ENCODE measurements at places on chromosomes 16 and 17.

GRCh38 chr17:29433541-29433940 is 43.4 kb downstream of the TAOK1 start:
- DNase-seq: no peak

DNA sequence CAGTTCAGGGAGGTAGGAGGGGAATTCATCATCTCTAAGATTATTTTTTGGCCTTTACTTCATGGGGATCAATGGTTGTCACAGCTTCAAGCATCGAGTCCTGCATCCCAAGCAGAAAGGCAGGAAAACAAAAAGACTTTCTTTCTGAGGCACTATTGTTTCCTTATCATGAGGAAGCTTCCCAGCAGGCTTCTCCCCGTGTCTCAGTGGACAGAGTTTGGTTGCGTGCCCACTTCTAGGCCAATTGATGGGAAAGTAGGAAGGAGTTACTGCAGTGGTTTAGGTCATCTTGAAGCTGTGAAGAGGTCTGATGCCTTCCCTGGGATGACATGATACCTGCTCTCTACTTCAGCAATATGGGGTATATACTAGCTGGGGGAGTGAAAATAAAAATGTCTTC is 175.3 kb upstream of the CDH13 start:
- DNase-seq: no peak

DNA sequence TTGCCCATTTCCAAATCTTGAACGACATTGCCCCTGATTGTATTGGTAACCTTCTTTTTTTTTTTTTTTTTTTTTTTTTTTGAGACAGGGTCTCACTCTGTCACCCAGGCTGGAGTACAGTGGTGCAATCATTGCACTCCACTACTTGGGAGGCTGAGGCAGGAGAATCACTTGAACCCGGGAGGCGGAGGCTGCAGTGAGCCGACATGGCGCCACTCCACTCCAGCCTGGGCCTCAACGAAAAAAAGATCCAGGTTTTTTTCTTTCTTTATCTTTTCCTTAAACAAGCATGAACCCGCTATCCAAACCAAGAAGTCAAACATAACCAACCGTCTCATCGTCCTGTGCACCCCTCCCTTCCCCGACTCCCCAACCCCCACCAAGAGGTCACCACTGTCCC is 47.6 kb upstream of the RPH3AL start:
- no peak for DNase-seq

DNA sequence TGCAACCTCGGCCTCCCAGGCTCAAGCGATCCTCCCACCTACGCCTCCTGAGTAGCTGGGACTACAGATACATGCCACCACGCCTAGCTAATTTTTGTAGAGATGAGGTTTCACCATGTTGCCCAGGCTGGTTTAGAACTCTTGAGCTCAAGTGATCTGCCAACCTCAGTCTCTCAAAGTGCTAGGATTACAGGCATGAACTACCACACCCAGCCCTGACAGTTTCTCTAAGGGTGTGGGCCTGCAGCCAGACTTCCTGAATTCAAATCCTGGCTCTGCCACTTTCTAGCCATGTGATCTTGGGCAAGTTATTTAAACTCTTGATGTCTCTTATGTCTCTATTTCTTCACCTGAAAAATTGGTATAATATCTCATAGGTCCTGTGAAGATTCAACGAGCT is 5.6 kb downstream of the CUEDC1 start:
- DNase-seq: no peak

GRCh38 chr16:71498031-71498430 is 8.9 kb upstream of the ZNF19 start:
- no peak for DNase-seq

DNA sequence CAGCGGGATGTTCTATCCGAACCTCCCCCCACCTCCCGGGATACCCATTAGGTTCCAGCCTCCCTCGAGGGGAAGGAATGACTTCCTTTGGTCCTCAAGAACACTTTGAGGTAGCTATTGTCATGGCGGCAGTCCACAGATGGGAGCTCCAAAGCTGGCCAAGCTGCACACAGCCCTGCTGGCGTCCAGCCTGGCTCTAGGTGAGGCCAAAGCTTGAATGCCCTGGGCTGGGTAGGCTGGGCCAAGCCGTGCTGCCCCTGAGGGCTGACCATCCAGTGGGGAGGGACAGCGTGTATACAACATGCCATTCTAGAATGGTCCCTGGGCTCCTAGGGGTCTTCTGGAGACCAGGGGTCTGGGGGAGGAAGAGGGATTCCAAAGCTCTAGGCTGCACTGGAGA is 43.5 kb downstream of the PEMT start:
- no peak for DNase-seq

DNA sequence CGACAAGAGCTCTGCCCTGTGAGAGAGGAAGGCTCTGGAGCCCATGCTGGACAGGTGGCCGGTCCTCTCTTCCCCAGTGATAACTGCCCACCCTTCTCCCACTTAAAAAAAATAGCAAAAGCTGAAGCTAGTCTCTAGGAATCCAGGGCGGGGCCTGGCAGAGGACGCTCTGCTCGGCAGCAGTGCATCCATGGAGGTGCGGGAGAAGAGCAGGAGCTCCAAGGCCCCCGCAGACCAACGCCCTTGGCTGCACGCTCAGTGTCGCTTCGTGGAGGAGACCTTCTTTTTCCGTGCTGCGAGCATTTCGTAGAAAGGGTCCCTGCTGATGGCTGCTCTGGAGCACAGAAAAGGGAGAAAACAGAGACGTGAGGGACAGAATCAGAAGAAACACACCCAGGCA is 98.6 kb upstream of the DNAH17 start:
- DNase-seq: no peak

DNA sequence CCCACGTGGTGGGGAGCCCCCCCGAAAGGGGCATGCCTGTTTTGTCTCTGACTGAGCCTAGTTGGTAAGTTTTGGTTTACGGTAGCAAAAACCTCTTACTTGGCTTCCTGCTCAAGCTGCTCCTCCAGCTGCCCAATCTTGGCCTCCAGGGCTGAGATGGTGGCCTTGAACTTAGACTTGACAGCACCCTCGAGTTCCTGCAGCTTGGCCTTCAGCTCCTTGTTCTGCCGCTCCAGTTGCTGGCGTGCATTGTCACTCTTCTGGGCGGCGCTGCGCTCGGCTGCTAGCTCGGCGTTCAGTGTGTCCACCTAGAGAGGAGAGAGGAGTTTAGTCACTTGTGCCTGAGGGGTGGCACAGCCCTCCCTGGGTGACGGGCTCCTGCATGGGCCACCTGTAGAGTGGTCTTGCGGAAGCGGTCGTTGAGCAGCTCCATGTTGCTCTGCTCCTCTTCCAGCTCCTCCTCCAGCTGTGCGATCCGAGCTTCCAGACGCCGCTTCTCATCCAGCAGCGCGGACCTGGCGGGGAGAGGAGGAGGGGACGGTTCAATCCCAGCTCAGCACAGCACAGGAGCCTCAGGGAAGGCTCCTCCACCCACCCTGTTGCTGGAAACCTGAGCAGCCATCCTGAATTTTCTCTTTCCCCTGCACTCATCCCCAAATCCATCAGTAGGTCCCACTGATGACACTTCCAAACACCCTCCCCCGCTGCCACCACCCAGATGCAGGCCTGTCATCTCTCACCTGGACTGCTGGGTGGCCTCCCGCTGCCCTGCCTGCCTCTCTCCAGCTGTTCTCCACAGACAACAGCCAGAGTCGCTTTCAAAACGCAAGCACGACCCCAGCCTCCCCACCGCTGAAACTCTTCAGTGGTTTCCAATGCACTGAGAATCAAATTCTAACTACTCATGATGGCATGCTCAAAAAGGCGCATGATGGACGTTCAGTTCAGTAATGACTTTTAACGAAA is 44.6 kb downstream of the NDEL1 start:
- DNase-seq: no peak

DNA sequence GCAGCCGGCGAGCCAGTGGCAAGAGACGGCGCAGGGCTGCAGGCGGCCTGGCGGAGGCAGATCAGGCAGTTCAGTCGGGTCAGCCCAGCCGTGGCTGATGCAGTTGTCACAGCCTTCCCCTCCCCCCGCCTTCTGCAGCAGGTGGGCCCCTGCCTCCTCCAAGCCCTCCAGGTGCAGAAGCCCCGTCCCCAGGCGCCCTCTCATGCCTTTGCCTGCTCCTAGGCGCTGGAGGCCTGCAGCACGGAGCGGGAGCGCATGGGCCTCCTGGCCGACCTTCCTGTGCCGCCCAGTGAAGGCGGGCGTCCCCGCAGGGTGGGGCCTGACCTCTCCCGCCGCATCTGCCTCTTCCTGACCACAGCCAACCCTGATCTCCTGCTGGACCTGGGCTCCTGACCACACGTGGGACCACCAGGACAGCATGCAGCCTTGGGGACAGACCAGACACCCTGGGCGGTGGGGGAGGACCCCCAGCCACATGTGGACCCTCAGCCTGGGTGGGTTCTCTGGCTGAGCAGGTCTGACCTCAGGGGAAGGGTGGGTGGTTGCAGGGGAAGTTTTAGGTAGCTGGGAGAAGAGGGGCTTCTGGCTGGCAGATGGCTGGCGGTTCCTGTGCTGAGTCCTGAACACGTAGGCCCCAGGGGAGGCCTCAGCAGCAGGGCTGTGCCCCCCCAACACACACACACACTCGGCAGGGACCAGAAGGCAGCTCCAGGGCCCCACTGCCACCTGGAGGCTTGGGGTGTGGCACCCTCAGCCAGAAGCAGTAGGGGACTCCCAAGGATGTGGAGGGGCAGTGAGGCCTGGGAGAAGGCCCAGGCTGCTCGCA is 3.1 kb upstream of the MRPS34 start:
- no peak for DNase-seq

DNA sequence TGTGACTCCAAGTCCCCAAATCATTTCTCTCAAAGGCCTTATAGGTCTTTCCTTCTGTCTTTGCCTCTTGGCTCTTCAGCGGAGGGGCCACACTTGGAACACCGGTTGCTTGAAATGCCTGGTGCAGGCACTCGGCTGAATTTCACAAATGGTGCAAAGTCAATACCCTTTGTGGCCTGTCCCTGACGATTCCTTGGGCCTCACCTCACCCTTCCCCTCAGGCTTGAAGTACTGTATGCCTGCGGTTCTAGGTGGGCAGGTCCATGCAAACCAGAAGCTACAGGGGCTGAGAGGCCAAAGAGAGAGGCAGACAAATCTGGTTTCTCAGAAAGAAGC is 4.1 kb upstream of the B9D1 start:
- DNase-seq: no peak

DNA sequence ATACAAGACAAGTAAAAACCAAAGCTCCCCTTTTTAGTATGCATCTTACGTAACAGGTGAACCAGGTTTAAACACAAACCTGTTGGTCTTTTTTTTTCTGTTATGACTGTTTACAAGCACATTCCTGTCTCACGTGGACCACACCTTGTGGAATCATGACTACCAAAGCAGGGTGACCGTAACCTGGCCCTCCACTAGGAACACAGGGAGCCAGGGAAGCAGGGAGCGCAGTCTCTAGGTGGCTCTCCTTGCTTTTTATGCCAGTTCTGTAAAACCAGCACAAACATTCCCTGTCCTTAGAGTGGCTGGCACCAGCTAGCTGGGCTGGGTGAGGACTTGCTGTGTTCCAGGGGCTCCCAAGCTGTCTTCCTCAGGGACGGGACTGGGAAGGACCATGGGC is 44.1 kb downstream of the DDX19A start:
- DNase-seq: no peak

DNA sequence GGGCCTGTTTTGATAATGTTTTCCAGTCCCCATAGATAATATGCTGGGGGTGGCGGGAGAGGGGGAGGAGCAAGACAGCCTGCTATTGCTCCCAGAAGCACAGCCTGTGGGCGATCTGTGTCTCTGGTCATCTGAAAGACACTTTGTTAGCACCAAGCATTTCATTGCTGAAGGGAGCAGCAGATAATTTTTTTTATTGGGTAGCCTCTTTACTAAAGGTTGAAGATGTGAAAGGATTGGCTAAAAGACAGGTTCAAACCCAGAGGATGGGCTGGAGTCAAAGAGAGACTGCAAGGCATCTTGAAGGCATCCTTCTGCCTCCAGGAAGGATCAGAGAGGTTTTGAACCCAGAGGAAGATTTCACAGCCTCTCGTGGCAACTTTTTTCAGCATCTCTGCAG is 60.6 kb downstream of the C17orf67 start:
- DNase-seq: no peak

- DNase-seq: no peak
Measured at GRCh38 chr16:51523400-51523799, 372.3 kb upstream of the SALL1 start.

GRCh38 chr16:16973707-16974591 is 496.8 kb downstream of the XYLT1 start:
- no peak for DNase-seq

- DNase-seq: no peak
Measured at GRCh38 chr17:63939884-63940283, 7.8 kb upstream of the CD79B start.

DNA sequence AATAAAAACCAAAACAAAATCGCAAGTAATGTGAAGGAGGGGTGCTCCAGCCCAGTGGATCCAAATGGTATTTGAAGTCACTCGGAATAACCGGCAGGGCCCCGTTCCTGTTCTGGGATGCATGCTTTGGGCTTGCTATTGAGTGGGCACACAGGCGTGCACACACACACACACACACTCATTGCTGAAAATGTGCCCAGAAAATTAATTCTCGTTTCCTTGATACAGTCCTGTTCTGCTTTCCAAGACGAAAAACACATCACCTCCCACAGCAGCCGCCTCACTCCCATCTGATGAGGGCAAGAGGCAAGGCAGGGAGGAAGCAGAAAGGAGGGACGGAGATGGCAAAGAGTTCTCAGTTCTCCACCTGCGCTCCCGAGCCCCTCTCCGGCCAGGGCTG is 62.2 kb upstream of the SDK2 start:
- no peak for DNase-seq

- DNase-seq: peak; percentile 52
Measured at GRCh38 chr17:69358688-69359596, 32.0 kb upstream of the ABCA5 start.

GRCh38 chr16:54148974-54149373 is 137.6 kb downstream of the IRX3 start:
- DNase-seq: no peak

DNA sequence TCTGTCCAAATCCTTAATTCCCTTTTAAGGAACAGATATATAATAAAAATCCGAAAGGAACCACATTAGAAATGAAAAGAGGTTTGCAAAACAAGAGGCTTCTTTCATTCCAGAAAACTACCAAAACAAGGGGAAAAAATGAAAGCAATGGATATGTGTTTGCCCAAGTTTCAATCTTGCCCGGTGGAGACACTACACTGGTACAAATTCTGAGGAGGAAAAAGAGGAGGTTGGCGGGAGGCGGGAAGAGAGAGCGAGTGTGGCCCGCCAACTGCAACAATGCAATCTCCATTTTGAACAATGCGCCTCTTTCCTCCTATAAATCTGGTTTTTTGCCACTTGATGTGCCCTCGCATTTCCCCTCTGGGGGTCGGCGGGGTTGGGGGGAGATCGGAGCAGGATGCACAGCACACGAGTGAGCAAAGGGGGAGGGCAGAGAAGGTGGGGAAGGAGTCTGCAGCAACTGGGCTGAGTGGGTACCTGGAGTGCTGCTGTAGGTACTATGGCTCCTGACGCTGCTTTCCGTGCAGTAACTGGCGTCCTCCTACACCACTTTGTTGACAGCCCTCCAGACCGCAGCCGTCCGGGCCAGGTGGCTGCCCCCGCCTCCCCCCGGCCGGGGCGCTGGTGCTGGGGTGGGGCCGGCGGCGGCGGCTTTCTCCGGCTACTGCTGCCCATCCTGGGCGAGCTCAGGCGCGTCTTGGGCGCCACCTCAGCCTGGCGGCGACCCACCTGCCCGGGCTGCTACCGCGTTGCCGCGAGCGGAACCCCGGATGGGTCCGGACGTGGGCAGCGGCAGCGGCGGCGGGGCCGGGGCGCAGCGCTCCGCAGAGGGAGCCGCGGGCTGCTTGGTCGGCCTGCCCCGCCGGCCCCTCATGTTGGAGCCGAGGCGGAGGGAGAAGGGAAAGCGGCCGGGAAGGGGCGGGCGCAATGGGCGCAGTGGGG is 93.8 kb upstream of the PLEKHM1 start:
- no peak for DNase-seq

Measured in iPS DF 6.9 (cell line).